Neural progenitor cell (in vitro differentiated cells): ENCODE measurements at places on chromosomes 16 and 17.
A peak's percentile ranks its signal among the peaks of the same experiment; 100 is the strongest.

- DNase-seq = no peak
These were observed 205.3 kb upstream of the TNRC6C start for GRCh38 chr17:77753246-77753645.

DNA sequence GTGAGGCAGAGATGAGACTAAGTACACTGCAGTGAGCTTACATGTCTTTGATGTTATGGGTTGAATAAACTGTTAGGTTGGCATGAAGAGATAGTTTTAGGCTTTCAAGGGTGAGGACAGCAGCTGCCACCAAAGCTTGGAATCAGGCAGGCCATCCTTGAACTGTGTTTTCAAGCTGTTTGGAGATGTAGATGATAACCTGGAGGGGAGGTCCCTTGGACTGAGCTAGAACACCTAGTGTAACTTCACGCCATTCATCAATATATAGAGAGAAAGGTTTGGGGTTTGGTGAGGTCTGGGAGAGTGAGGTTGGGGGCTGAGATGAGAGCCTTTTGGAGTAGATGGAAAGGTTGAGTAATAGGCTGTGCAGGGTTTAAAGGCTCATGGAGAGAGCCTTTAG lies 2447.0 kb downstream of the TP53TG3F start:
- DNase-seq = no peak

GRCh38 chr17:18362698-18363100 lies 651 bp downstream of the SHMT1 start:
- DNase-seq = peak; percentile 55

GRCh38 chr17:35568561-35568960 lies 7.9 kb upstream of the SLFN14 start:
- peak; percentile 35 for DNase-seq

GRCh38 chr17:48800626-48801217 lies 16.3 kb downstream of the TTLL6 start:
- no peak for DNase-seq

GRCh38 chr16:203246-203645 lies 23.0 kb downstream of the HBQ1 start:
- DNase-seq = no peak

GRCh38 chr16:88428616-88429386 lies 24.3 kb upstream of the ZFPM1 start:
- no peak for DNase-seq

GRCh38 chr17:7982173-7982572 lies 20.2 kb upstream of the GUCY2D start:
- DNase-seq = no peak

DNA sequence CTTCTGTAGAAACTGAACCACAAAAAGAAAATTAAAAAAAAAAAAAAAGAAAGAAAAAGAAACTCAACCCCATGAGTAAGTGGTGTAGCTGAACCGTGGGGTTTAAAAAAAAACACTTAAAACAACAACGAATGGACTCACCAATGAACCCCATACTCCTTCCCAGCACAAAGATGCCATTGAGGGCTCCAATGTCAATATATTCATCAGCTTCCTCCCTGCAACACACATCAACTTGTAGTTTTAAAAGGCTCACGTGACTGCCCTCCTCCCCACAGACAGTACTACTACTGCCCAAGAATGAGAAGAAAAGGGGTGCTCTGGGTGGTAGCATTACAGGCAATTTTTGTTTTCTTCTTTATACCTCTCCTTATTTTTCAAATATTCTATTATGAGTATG lies 3.3 kb upstream of the KLHL11 start:
- DNase-seq = no peak

- DNase-seq = peak; percentile 24
These were observed 20.1 kb downstream of the UBE2O start for GRCh38 chr17:76432712-76433336.

- DNase-seq = no peak
These were observed 27.7 kb upstream of the RBFOX1 start for GRCh38 chr16:7304958-7305357.

DNA sequence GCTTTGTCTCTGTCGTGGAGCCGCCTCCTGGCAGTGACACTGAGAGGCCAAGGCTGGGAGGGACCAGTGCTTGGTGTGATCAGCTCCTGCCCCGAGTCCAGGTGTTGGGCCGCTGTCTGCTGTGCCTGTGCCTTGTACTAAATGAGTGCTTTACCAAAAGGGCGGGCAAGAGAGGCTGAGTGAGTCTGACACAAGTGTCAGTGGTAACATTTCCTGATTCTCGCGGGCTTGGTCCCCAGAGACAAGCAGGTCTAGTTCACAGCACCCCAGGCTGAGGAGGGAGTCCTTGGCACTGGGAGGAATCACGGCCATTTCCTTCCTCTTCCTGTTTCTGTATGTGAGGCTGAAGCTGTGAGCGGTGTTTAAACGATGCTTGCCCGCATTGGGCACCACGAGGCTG lies 30.2 kb downstream of the PLD6 start:
- no peak for DNase-seq

GRCh38 chr16:55033225-55034156 lies 102.8 kb downstream of the IRX5 start:
- DNase-seq = no peak

- DNase-seq = no peak
These were observed 134.2 kb downstream of the ABCA8 start for GRCh38 chr17:68820825-68821481.
